ENCODE measurements at places on chromosomes 6 and 20. TPM values are rescaled to one million over a fixed set of nuclear protein-coding genes. Genes with fewer than 3 reads are reported as not detected.

Gene ARMC12
- 2.6 TPM for total RNA-seq

- H3K4me3 ChIP-seq: no peak overlapping the region
- H3K27ac ChIP-seq: no peak overlapping the region
- no peak for DNase-seq
- H3K4me1 ChIP-seq: peaks cover 24% of the 10 kb centered on the region
- peaks cover 29% of the 10 kb centered on the region for H3K36me3 ChIP-seq
Measured at GRCh38 chr20:59789686-59790085, 143.8 kb downstream of the SYCP2 start.

Gene VIP
- not detected for total RNA-seq

Gene TMC2
- total RNA-seq: not detected

Gene ADGRF5
- 0.37 TPM for total RNA-seq

GRCh38 chr6:50851049-50851845 is 32.6 kb downstream of the TFAP2B start:
- peak overlapping the region; percentile 73 for H3K4me3 ChIP-seq
- no peak overlapping the region for H3K27ac ChIP-seq
- DNase-seq: no peak
- H3K27me3 ChIP-seq: peaks cover 17% of the 10 kb centered on the region
- no peaks in the 10 kb centered on the region for H3K36me3 ChIP-seq

Gene ULBP2
- total RNA-seq: 5.4 TPM

- H3K36me3 ChIP-seq: peaks cover 4% of the 10 kb centered on the region
- no peaks in the 10 kb centered on the region for H3K27me3 ChIP-seq
- no peak overlapping the region for H3K27ac ChIP-seq
Measured at GRCh38 chr6:81820980-81821379, 68.5 kb upstream of the TENT5A start.

DNA sequence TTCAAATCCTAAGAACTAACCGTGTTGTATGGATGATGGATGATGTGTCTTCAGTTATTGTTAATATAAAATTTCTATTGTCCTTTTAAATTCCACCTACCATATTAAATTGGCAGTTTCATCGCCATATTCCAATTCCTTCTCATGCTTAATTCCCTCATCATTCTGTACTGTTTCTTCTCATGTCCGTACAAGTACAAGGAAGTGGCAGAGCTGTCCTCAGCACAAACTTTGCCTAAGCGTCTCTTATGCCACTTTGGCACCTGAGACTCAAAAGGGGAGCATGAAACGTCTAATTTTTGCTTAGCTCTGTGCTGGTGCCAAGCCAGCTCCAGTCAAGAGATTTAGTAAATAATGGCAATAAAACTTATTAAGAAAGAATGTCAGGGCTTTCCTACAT is 158.2 kb upstream of the LAMA2 start:
- no peak for DNase-seq
- no peaks in the 10 kb centered on the region for H3K36me3 ChIP-seq
- no peak overlapping the region for H3K4me3 ChIP-seq
- no peaks in the 10 kb centered on the region for H3K4me1 ChIP-seq

GRCh38 chr6:22653980-22654610 is 84.7 kb downstream of the HDGFL1 start:
- no peaks in the 10 kb centered on the region for H3K4me1 ChIP-seq
- H3K27ac ChIP-seq: no peak overlapping the region
- no peak overlapping the region for H3K4me3 ChIP-seq

DNA sequence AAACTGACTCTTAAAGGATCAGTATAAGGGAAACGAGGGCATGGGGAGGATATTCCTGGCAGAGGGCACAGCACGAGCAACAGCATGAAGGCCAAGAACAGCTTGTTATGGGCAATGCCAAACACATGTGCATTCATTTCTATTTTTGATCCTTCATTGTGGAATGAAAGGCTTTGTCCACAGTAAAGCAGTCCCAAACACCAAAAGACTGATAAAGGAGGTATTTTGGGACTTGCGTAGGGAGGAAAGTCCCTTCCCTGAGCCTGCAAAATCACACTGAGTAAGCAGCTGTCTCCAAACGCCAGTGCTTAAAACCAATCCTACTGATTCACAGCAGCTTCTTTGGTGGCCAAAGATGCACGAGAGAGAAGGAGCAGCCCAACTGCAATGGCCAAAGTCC is 138.2 kb downstream of the UNC5CL start:
- H3K27ac ChIP-seq: no peak overlapping the region
- H3K4me1 ChIP-seq: no peaks in the 10 kb centered on the region
- no peak overlapping the region for H3K4me3 ChIP-seq
- H3K27me3 ChIP-seq: no peaks in the 10 kb centered on the region
- DNase-seq: no peak

Gene POU3F2
- total RNA-seq: 71.0 TPM

DNA sequence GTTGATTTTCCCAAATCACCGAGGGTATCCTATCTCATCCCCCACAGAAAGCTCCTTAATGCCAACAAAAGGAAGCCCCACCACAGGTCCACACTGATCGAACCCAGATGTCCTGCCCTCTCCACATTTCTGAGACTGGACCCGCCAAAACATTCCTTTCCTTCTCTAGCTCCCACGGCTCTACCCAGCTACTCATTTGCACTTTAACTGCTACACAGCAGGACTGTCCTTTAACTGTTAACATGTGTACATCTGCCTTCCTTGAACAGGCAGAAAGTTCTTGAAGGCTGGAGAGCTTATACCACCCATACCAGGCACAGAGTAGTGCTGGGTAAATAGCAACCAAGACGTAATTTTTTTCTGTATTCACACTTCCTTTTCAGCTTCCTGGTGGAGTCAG is 68.6 kb downstream of the TRMT6 start:
- no peak for DNase-seq
- no peak overlapping the region for H3K27ac ChIP-seq
- no peaks in the 10 kb centered on the region for H3K27me3 ChIP-seq
- peaks cover 2% of the 10 kb centered on the region for H3K4me1 ChIP-seq
- no peak overlapping the region for H3K4me3 ChIP-seq

- peaks cover 24% of the 10 kb centered on the region for H3K4me1 ChIP-seq
- no peak overlapping the region for H3K4me3 ChIP-seq
- H3K36me3 ChIP-seq: no peaks in the 10 kb centered on the region
- H3K27me3 ChIP-seq: no peaks in the 10 kb centered on the region
- H3K27ac ChIP-seq: no peak overlapping the region
- no peak for DNase-seq
Measured at GRCh38 chr20:684676-685319, 9.2 kb upstream of the SCRT2 start.

- DNase-seq: no peak
- H3K36me3 ChIP-seq: no peaks in the 10 kb centered on the region
- H3K4me1 ChIP-seq: peaks cover 18% of the 10 kb centered on the region
- H3K27me3 ChIP-seq: peaks cover 2% of the 10 kb centered on the region
Measured at GRCh38 chr20:24503352-24503931, 34.0 kb downstream of the SYNDIG1 start.

Gene LYRM2
- 30.2 TPM for total RNA-seq

DNA sequence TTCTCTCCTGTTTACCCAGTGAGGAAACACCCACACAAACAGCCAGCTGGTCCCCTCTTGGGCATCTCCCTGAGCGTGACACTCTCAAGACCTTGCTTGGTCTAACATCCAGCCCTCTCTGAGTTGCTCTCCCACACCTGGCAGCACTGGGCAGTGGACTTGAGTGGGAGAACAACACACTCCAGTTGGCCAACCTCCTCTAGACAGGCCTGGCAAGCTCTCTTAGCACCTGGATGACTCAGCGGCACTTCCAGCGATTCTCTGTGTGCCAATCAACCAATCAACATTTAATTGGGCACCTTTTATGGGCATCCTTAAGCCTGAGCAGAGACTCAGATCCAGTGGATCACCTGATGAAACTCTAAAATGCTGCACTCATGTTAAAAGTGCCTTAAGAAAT is 76.6 kb upstream of the QKI start:
- H3K36me3 ChIP-seq: no peaks in the 10 kb centered on the region
- H3K27me3 ChIP-seq: peaks cover 4% of the 10 kb centered on the region
- H3K27ac ChIP-seq: no peak overlapping the region

Gene MOXD1
- not detected for total RNA-seq

Gene TAGAP
- not detected for total RNA-seq

- peaks cover 8% of the 10 kb centered on the region for H3K36me3 ChIP-seq
- H3K27ac ChIP-seq: no peak overlapping the region
- H3K4me1 ChIP-seq: no peaks in the 10 kb centered on the region
- no peaks in the 10 kb centered on the region for H3K27me3 ChIP-seq
- no peak for DNase-seq
Measured at GRCh38 chr6:22605736-22606135, 36.4 kb downstream of the HDGFL1 start.

DNA sequence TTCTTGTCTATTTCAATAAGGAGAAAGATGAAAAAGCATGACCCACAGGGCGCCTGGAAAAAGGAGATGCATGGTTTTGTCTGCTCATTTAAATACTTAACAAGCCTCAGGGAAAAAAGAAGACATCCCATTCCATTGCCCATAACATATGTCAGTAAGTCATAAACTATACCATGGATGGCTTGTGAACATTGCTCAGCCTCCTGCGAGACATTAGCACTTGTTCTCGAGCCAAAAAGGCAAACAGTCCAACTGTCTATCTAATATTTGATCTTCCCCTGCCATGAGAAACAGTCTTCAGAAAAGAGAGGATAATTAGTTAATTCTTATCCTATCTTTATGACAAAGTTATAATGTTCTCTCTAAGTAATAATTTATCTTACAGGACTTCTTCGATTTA is 527.4 kb downstream of the HACE1 start:
- H3K27me3 ChIP-seq: no peaks in the 10 kb centered on the region
- no peak overlapping the region for H3K4me3 ChIP-seq
- DNase-seq: no peak
- H3K4me1 ChIP-seq: peaks cover 11% of the 10 kb centered on the region
- H3K27ac ChIP-seq: no peak overlapping the region
- no peaks in the 10 kb centered on the region for H3K36me3 ChIP-seq

GRCh38 chr6:156910938-156911337 is 133.8 kb downstream of the ARID1B start:
- no peak overlapping the region for H3K27ac ChIP-seq
- no peak overlapping the region for H3K4me3 ChIP-seq

GRCh38 chr6:37783856-37784584 is 35.5 kb upstream of the ZFAND3 start:
- peak overlapping the region; percentile 66 for H3K27ac ChIP-seq
- H3K4me3 ChIP-seq: peak overlapping the region; percentile 81

Gene POM121L2
- not detected for total RNA-seq

- no peaks in the 10 kb centered on the region for H3K27me3 ChIP-seq
- H3K36me3 ChIP-seq: no peaks in the 10 kb centered on the region
- no peak overlapping the region for H3K27ac ChIP-seq
- H3K4me3 ChIP-seq: no peak overlapping the region
- no peaks in the 10 kb centered on the region for H3K4me1 ChIP-seq
Measured at GRCh38 chr6:143136647-143137046, 76.0 kb downstream of the AIG1 start.

- no peak overlapping the region for H3K4me3 ChIP-seq
- no peaks in the 10 kb centered on the region for H3K4me1 ChIP-seq
- H3K27me3 ChIP-seq: peaks cover 2% of the 10 kb centered on the region
Measured at GRCh38 chr20:46423342-46423741, 16.9 kb upstream of the ELMO2 start.

- H3K36me3 ChIP-seq: no peaks in the 10 kb centered on the region
- H3K4me1 ChIP-seq: no peaks in the 10 kb centered on the region
- H3K27ac ChIP-seq: no peak overlapping the region
- H3K4me3 ChIP-seq: no peak overlapping the region
- H3K27me3 ChIP-seq: no peaks in the 10 kb centered on the region
Measured at GRCh38 chr6:143288923-143289322, 161.6 kb downstream of the ADAT2 start.

DNA sequence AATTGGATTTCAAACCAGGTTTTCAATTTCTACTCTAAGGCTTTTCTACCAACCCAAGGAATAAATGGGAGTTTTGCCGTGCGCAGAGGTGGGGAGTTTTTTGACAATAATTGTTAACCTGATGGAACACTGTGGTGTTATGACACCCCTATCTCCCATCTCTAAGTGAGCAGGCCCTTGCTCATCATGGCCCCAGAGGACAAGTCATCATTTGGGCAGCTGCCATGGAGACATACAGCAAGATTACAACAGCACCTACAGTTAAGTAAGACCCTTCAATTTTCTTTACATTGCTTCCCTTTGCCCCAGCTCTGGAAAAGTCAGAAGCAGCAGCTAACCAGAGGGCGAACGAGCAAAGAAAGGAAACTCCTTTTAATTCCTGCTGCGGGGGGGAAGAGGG is 54.3 kb downstream of the ADGRF5 start:
- no peaks in the 10 kb centered on the region for H3K36me3 ChIP-seq
- H3K27ac ChIP-seq: no peak overlapping the region
- no peaks in the 10 kb centered on the region for H3K27me3 ChIP-seq
- H3K4me1 ChIP-seq: no peaks in the 10 kb centered on the region

Gene ZNF334
- total RNA-seq: 32.9 TPM

DNA sequence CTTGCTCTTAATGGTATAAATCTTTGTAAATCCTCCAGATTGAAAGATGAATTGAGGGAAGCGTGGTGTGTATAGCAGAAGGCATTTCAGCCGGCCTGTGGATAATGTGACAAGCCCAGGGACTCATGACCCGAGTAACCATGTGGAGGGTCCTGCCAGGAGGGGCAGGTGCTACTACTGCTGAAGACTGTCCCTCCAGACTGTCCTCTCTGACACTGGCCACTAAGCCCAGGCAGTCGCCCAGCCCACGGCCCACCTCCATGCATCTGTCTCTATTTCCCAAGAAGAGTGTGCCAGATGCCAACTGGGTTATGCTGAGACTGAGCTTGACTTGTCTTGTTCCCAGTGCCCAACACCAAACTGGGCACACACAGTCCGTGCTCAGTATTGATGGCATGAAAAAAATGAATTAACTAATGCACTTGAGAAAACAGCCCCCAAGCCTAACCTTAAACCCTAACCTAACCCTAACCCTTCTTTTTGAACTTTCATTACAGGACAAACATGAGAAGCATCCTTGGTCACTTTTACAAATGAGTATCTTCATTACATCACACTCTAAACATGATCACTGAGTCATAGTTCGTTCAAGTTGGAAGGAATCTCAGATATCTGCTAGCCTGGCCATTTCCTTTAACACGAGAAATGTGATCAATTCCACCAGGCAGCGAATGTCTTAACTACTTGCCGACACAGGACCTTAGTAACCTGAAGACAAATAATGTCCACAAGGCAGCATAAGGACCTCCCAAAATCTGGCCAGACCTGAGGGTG is 182.2 kb upstream of the RREB1 start:
- H3K36me3 ChIP-seq: peaks cover 6% of the 10 kb centered on the region
- no peak overlapping the region for H3K27ac ChIP-seq
- peaks cover 7% of the 10 kb centered on the region for H3K27me3 ChIP-seq
- no peaks in the 10 kb centered on the region for H3K4me1 ChIP-seq

- DNase-seq: no peak
- H3K27ac ChIP-seq: no peak overlapping the region
- H3K4me3 ChIP-seq: no peak overlapping the region
- no peaks in the 10 kb centered on the region for H3K36me3 ChIP-seq
- peaks cover 30% of the 10 kb centered on the region for H3K4me1 ChIP-seq
Measured at GRCh38 chr6:113960795-113961194, 10.2 kb downstream of the HDAC2 start.

- no peaks in the 10 kb centered on the region for H3K36me3 ChIP-seq
- no peak for DNase-seq
- no peak overlapping the region for H3K4me3 ChIP-seq
- no peaks in the 10 kb centered on the region for H3K27me3 ChIP-seq
- no peak overlapping the region for H3K27ac ChIP-seq
Measured at GRCh38 chr6:169589293-169589692, 112.5 kb downstream of the WDR27 start.

Gene GSTA2
- not detected for total RNA-seq

Gene VSX1
- total RNA-seq: not detected

GRCh38 chr6:52508261-52508739 is 68.6 kb downstream of the TRAM2 start:
- H3K4me1 ChIP-seq: peaks cover 19% of the 10 kb centered on the region
- DNase-seq: no peak
- H3K4me3 ChIP-seq: no peak overlapping the region
- no peaks in the 10 kb centered on the region for H3K36me3 ChIP-seq

Gene RAMACL
- 9.5 TPM for total RNA-seq

Data from glutamatergic neuron (in vitro differentiated cells).